ENCODE measurements at places on chromosomes 1 and 21. TPM values are rescaled to one million over a fixed set of nuclear protein-coding genes. Genes with fewer than 3 reads are reported as not detected.

- DNase-seq: no peak
These were observed 57.2 kb upstream of the C1orf185 start for GRCh38 chr1:51044834-51045233.

The GLMN gene
- total RNA-seq: 12.2 TPM

GRCh38 chr1:229017091-229017490 lies 253.8 kb upstream of the RAB4A start:
- DNase-seq: no peak

- no peak for DNase-seq
These were observed 244.1 kb upstream of the MAP1LC3C start for GRCh38 chr1:242242983-242243382.

DNA sequence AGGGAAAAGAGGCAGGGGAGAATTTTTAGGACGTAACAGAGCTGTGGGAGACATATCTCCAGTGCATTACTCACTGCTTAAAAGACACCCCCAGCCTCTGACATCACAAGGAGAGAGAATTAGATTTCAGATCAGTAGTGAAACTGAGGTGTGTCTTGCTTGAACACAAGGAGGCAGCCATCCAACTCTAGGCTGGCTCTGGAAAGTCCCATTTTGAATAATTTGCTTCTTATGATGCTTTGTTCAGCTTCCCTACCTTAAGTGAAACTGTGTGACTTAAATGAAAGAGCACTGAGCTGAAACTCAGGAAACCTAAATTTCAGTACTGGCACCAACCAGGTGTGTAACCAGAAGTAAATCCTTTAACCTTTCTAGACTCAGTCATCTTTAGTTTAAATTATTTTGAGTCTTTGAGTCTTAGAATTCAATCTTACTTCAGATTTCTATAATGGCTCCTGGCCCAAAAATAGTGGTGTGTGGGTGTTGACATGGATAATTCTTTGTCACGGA lies 251.6 kb upstream of the SGIP1 start:
- peak; percentile 29 for DNase-seq

- no peak for DNase-seq
These were observed 60.8 kb downstream of the PRKCZ start for GRCh38 chr1:2110738-2111673.

DNA sequence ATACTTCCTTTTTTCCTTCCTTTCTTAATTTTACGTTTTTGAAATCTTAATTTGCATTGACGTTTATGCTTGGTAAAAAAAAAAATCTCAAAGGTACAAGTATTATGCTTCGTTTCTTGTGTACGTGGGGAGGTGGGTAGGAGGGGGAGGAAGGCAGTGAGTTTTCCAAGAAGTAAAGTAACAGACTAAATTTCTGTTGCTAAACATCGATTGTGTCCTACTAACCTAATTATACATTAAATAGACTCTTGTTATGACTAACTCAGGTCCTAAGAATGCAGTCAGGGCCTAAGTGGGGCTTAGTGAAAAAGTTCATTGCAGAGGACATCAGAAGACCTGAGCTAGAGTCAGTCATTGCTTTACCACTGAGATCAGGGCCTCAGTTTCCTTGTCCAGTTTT lies 17.5 kb downstream of the NEK7 start:
- no peak for DNase-seq

DNA sequence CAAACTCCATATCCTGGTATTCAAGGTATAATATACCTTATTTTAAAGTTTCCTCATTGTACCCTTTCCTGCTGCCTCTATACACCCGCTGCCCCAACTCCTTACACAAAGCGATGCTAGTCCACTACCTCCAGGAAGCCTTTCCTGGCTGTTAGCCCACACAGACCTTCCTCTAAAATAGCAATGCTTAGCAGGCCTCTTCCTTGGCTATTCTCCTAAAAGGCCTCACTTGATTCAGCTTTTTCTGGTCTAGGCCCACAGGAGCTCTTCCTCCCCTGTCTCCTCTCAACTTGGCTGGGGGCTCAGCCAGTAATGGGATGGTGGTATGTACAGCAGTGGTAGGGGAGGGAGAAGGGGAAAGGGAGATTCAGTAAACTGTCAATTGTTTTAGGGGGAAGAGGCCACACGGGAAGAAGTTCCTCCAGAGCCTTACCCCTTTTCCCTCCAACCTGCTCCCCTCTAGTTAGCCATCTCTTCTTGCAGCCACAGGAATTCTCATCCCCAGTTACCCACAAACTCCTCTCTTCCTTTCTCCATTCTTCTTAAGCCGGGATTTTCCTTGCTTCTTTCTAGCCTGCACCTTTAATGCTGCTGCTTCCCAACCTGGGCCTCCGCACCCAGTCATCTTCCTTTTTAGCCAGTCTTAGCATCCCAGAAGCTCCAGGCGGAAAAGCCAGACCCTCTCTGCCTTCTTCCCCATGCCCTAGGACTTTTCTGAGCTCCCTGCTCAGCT lies 2.6 kb downstream of the LRRC41 start:
- no peak for DNase-seq
